ENCODE measurements at places on chromosomes 5 and 9. TPM values are rescaled to one million over a fixed set of nuclear protein-coding genes. Genes with fewer than 3 reads are reported as not detected.

DNA sequence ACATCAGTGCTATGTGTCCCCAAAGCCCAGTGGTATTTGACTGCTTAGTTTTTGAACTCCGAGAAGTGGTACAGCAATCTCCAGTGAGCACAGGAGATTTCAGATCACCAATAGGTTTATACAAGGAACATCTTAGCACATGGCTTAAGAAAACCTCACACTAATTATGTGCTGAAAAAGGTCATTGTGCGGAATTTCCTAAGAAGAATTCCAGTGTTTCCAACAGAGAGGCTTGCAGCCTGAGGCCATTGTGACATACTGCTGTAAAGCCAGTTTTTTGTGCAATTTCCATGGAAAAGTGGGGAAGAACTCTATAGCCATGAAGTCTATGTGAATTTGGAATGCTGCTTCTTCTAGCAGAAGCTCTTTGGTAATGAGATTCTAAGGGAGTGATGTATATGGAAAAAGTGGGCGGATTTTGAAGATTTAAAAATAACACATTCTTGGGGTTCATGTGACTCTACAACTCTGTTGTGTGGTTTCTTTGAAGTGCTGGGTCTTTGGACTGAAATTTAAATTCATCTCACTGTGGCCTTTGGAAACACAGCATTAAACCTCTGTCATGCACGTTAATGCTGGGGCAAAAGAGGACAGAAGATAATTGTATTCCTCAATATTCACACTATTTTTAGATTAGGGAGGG, 110.5 kb upstream of the CD180 start:
- DNase-seq: no peak

DNA sequence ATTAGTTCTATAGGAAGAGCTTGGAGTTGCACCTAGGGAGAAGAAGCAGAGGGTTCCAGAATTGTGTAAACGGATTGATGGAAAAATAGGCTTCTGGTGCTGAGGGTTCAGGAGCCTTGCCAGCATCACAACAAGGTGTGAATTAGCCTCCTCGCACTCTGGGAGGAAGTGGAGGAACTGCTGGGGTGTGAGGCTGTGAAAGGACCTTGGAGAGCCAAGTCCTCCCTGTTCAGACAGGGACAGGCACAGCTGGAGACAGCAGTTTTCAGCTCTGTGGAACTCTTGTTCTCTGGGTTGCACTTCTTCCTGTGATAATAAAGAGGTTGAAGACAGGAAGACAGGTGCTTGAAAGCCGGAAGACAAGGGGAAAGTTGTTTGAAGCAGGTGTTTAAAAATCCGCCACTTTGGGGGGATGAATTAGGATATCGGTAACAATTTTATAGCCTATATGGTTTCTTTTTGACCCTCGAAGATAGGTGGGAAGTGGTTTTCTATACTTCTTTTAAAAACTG, 22.6 kb downstream of the DAPK1 start:
- DNase-seq: no peak

- DNase-seq: no peak
Observed at GRCh38 chr5:82513738-82514137, 235.6 kb upstream of the RPS23 start.

- no peak for DNase-seq
Observed at GRCh38 chr5:58972301-58972700, 389.4 kb downstream of the RAB3C start.

GRCh38 chr5:181100121-181100875, 30.7 kb downstream of the OR2V1 start:
- no peak for DNase-seq

DNA sequence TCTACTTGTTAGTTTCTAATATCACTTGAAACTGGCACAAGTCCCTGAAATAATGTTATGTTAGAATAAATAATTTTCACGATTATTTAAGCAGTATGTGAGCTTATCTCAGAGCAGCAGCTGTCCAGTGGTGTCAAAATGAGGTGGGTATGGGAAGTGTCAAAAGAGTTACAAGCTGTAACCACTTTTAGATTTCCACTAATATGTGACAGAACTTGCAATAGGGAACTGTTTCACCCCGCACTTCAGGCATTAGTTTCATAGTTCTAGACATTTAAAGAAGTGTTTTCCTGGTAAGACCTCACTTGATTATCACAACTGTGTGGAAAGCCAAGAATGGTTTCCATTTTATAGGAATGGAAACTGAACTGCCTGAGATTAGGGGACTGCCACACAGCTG, 2.9 kb upstream of the ISCA1 start:
- no peak for DNase-seq

GRCh38 chr9:91118704-91119025, 243.1 kb downstream of the AUH start:
- no peak for DNase-seq

GRCh38 chr5:66739951-66740350, 143.8 kb downstream of the MAST4 start:
- no peak for DNase-seq

DNA sequence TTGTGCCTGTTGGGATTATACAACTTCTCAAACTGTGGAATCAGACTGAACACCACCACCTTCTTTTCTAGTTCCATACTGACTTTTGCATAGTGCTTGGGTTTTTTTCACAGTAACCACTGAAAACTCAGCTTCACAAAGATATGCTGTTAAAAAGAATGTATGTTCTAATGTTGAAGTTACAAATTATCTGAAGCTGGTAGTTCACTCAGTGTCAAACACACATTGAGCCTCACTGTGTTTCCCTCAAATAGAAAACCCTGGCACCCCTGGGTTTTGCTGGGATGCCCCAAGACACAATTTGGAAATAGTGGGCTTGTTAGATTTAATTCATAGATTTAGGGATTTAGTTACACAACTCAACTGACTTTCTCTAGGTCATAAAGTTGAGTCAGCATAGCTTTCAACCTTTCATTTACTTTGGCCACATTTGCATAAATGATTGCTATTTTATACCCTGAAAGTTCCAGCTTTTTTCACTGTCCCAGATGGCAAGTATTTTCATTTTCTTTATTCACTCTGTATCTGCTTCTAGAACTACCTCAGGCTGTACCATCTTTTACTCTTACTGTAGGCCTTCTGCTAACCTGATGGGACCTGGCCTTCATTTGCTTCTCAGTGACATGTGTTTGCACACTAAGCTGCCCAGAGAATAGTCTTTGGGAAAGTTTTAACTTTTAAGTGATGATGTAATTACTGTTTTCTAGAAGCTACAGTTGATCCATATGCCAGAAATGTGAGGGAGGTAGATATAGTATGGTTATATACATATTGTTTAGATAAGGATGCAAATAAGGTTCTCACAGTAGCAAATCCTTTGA, 115.1 kb downstream of the CDC42SE2 start:
- DNase-seq: no peak

- DNase-seq: peak; percentile 71
Observed at GRCh38 chr9:135992486-135993408, 31.6 kb upstream of the UBAC1 start.

DNA sequence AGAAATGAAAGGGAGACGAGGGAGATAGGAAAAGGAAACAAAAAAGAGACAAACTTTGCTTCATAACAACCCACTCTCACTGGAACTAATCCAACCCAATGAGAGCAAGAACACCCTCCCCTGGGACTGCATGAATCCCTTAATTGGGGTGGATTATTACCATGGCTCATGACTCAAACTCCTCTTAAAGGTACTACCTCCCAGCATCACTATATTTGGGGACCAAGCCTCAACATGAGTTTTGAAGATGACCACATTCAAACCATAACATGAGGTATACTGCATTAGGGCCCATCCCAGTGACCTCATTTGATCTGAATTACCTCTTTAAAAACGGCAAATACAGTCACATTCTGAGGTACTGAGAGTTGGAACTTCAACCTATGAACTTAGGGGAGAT, 8.0 kb downstream of the MTAP start:
- DNase-seq: no peak

GRCh38 chr5:94849821-94850736, 231.6 kb downstream of the SLF1 start:
- DNase-seq: no peak

GRCh38 chr9:116574027-116574679, 113.0 kb upstream of the TRIM32 start:
- DNase-seq: no peak

DNA sequence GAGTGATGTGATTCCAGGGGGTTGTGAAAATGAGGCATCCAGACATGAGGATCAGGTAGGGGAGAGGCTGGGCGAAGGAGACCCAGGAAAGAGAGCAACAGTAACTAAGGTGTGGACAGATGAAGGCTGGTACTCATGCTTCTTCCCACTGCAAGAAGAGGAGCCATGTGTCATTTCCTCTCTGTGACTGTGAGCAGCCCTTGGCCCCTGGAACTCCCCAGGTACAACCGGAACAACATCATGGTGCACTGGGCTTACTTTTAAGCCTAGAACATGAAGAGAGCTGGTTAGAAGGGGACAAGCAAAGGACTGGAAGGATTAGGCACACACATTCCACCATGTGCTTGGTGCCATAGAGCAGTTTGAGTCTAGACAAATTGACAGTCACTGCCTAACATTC, 10.9 kb upstream of the IL12B start:
- no peak for DNase-seq

GRCh38 chr5:151164687-151165392, 7.3 kb upstream of the ANXA6 start:
- peak; percentile 83 for DNase-seq

DNA sequence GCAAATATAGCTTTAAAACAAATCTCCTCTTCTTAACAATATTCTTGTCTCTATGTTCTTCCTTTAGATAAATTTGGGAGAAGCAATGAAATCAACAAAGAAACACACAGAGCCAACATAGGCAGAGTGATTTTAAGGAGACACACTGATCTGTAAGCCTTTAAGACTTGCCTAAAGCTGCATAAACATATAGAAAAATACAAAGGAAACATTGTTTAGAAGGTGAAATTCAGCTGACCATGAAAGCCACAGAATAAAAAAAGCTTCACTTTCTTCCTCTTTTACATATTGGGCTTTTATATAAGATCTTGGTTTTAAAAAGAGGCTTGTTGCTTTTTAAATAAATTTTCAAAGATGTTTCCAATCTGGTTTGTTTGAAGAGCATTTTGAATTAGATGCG, 1277.5 kb downstream of the EFNA5 start:
- DNase-seq: no peak

- no peak for DNase-seq
Observed at GRCh38 chr5:168273056-168273980, 18.1 kb upstream of the WWC1 start.

- no peak for DNase-seq
Observed at GRCh38 chr9:84793251-84793650, 123.7 kb downstream of the NTRK2 start.

- DNase-seq: no peak
Observed at GRCh38 chr5:39226558-39226957, 7.2 kb upstream of the FYB1 start.

DNA sequence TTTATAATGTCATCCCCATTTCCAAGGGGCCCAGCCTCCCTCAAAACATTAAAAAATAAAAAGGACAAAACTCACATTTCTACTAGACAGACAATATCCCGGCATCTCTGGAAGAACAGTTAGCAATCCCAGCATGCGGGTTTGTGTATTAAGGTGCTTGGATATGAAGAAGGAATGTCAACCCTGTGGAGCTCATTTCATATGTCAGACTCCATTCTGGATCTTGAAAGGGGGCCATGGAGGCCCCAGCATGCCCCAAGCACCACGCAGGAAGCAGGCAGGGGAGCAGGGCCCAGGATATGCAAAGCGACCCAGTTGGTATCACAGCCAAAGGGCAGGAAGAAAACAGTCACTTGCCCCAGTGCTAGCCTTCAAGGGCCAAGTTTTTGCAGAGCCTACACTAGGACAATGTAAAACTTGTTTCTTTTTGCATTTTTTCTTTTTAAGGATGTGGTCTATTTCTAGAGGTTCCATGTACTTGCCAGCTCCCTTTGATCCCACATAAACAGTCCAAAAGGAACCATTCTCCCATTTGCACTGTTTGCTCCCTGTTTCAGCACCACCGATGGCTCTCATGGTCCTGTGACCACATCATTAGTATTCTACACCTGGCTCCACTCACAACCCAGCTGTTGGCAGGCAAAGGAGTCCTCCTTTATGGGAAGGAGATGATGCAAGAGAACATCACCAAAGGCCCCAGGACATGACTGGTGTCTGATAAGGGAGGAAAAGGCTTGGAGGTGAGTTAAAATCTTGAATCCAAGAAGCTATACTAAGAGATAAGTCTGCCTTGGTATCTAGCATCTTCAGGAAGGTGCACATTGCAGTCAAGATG, 58.3 kb downstream of the FGF1 start:
- DNase-seq: no peak

- DNase-seq: peak; percentile 76
Observed at GRCh38 chr9:131282688-131283422, 6.5 kb upstream of the FAM78A start.

- DNase-seq: no peak
Observed at GRCh38 chr9:110479481-110479880, 100.1 kb downstream of the SVEP1 start.

DNA sequence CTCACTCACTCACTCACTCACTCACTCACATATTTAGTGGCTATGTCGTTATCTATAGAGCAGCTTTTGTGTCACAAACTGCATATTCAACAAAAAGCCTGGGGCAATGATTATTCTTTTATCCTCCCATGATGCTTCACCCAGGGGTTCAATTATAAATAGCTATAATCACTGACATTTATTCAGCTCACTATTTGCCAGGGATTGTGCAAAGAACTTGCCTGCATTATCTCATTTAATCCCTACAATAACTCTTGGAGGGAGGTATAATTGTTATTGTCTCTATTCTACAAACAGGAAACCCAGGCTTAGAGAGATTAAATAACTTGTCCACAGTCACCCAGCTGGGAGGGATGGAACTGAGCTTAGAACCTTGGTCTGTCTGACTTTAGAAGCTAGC, 298.0 kb upstream of the MSX2 start:
- DNase-seq: no peak

Gene ACTBL2
- not detected for total RNA-seq

Gene SLC46A2
- 0.13 TPM for total RNA-seq

Gene C5orf34
- total RNA-seq: 0.27 TPM

Gene CEL
- 0.13 TPM for total RNA-seq

Gene ANKRD18B
- total RNA-seq: not detected

Gene FABP6
- total RNA-seq: not detected

Gene LIX1
- not detected for total RNA-seq

Gene SLC6A19
- not detected for total RNA-seq

All from gastrocnemius medialis (tissue), 4 donors.